ENCODE measurements at places on chromosomes 13 and 19. TPM values are rescaled to one million over a fixed set of nuclear protein-coding genes. Genes with fewer than 3 reads are reported as not detected.
A peak's percentile ranks its signal among the peaks of the same experiment; 100 is the strongest.

DNA sequence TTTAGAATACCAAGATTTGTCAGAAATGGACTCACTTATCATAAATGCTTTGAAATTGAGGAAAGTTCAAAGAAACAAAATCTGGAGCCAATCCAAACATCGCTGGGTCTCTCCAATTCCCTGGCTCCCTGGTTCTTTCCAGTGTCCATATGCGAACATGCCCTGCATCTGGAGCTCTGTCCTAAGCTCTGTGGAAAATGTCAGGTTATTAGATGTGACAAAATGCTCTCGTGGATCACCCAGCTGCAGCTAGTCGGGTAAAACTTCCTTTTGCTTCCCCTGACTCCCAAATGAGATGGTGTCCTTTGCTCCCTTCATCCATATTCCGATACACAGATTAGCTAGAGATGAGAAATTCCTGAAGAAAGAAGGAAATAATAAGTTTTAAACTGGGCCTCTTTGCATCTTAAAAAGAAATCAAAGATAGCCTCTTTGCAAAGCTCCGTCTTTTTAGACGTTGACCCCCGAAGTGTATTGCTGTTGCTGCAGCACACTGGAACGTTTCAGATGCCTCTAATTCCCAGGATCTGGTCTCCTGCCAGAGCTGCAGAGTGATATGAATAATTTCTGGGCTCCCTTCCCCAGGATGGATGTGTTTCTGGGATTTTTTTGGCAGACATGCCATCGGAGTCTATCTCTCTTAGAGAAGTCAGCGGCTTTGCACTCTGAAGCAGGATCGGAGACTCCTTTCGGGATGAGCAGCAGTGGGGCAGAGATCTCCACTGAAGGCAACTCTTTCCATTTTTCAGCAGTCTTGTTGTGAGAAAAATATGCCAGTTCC is 102.9 kb downstream of the TEX26 start:
- DNase-seq = no peak

Gene DIAPH3
- total RNA-seq = 0.54 TPM

- DNase-seq = peak; percentile 49
These were observed 29.7 kb downstream of the GPX4 start for GRCh38 chr19:1133471-1133929.

GRCh38 chr13:45055198-45055901 is 65.0 kb upstream of the GTF2F2 start:
- DNase-seq = no peak

Gene FBN3
- not detected for total RNA-seq

DNA sequence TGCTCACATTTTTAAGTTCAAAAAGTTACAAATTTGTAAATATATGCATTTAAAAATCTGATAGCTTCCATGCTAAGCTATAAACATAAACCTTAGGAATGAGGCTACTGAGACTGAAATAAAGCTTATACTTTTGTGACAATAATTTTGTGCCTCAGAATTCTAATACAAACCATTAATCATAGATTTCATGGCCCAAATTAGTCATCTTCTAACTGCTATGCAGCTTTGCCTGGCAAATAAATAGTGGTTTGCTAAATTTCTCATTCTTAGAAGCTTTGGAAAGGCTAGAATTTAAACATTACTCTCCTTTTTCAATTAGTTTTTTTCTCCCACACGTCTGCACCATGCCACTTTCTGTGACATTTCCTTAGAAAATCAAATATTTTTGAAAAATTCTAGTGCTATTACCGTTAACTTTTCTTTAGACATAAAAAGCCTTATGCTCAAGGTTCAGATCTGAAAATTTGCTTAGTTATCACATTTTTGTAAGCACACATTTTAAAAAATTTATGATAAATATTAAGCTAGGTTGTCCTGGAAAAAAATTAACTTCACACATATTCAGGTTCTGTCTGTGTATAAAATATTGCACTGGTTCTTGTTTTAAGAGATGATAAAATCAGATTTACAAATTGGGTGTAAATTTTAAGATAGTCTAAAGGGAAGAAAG is 46.9 kb downstream of the FNDC3A start:
- DNase-seq = no peak

Gene SRRM5
- total RNA-seq = under 0.01 TPM

Gene EID2B
- 7.5 TPM for total RNA-seq

Gene ZNF571
- 4.0 TPM for total RNA-seq

DNA sequence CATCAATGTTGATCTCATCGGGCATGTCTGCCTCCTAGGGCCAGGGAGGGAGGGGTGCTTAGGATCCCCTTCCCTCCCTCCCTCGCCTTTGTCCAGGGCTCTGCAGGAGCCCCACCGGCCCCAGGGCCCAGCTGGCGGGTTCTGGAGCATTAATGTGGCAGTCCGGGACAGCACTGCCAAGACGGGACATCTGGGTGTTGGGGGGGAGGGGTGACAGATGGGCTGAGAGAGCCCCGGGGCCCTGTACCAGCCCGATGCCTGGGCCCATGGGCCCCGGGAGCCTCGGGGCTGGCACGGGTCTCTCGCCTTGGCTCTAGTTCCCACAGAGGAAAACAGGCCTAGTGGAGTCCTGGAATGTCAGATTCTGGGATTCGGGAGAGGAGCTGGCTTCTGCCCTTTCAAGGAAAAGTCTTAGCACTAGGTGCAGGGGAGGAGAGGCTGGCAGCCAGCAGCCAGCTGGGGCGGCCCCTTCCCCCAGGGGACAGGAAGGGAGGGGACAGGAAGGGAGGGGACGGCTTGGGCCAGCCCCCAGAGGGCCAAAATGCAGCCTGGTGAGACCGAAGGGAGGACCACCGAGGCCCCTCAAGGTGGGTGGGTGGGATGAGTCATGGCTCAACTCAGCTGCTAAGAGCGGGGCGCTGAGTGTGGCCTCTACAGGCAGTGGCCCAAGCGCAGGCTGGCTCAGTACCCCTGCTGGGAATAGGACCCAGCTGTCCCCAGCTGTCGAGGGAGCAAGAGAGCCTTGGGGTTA is 3.1 kb downstream of the PPP1R14A start:
- no peak for DNase-seq
